ENCODE measurements at places on chromosomes 4 and X.
A peak's percentile ranks its signal among the peaks of the same experiment; 100 is the strongest.

DNA sequence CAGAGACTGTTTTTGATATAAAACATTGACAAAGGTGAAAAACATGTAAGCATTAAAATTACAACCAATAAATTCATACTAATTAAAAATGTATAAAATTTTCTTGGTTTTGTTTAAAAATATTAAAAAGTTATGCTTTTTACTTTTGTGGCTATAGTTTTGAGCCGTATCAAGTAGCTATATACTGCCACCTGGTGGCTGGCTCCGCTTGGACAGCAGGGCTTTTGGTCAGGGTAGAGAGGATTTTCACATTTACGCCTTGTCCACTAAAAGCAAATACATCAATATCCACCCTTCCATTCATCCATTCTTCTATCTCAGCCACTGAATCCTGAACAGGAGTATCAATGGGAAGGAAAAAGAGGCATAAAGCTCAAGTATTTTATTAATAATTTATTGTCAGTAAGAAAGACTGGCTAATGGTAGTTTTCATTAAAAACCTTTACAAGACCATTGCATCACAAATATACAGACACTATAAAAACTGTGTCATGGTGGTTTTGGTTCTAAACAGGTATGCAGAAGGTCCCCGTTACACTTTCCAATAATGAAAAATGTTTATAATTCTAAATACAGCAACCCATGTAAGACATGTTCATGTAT lies 32.1 kb upstream of the MTNR1A start:
- peak; percentile 48 for DNase-seq

- DNase-seq = no peak
These were observed 132.3 kb downstream of the ZNF330 start for GRCh38 chr4:141352909-141353525.

GRCh38 chr4:31086756-31087330 lies 366.7 kb downstream of the PCDH7 start:
- DNase-seq = no peak

DNA sequence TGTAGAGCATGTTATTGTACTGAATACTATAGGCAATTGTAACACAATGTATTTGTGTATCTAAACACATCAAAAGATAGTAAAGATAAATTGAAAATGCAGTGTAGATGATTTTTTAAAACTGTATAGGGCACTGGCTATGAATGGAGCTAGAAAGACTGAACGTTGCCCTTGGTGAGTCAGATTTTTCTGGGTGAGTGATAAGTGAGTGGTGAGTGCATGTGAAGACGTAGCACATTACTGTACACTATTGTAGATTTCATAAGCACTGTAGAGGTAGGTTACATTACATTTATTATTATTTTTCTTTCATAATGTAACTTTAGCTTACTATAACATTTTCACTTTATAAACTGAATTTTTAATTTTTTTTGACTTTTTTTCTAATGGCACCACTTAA lies 1491.6 kb downstream of the TECRL start:
- DNase-seq = no peak

DNA sequence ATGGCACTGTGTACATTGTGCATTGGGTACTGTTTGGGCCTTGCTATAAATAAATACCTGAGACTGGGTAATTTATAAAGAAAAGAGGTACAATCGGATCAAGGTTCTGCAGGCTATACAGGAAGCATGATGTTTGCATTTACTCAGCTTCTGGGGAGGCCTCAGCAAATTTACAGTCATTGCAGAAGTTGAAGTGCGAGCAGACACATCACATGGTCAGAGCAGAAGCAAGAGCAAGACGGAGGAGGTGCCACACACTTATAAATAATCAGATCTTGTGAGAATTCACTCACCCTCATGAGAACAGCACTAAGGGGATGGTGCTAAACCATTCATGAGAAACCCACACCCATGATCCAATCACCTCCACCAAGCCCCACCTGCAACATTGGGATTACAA lies 505.0 kb downstream of the ARAP2 start:
- no peak for DNase-seq

DNA sequence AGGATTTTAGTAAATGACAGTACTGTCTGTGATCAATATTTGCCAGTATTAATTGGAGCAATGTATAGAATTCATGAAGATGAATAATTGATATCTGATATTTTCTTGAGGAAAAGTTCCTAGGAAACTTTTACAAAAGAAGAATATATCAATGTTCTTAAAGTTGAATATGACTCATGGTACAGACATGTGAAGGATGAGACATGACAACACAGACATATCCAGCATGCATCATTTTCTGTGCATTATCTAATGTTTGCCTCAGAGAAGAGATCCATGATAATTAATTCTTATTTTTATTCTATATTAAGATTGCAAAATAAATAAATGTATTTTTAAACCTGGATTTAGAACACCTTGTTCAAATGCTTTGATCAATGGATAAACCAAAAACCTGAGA lies 452.9 kb upstream of the EPHA5 start:
- no peak for DNase-seq

DNA sequence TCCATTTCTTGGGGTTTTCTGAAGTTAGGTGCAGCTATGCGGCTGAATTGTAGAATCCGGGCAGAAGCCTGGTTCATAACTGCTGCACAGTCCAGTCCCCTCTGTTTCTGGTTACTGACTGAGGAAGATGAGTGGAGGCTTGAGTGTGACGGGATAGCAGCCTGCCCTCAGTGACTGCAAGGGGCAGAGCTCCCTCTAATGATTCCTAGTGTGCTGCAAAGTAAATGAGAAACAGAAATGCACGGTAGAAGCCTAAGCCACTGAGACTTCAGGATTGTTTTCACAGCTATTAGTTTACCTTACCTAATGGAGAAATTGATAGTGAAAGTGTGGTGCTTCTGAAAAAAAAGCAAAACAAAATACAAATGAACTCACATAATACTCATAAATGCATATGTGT lies 189.2 kb downstream of the GPM6A start:
- DNase-seq = no peak

GRCh38 chr4:188714907-188715306 lies 575.7 kb downstream of the TRIML1 start:
- DNase-seq = no peak

- no peak for DNase-seq
These were observed 26.9 kb upstream of the GJB1 start for GRCh38 chrX:71195964-71196649.

DNA sequence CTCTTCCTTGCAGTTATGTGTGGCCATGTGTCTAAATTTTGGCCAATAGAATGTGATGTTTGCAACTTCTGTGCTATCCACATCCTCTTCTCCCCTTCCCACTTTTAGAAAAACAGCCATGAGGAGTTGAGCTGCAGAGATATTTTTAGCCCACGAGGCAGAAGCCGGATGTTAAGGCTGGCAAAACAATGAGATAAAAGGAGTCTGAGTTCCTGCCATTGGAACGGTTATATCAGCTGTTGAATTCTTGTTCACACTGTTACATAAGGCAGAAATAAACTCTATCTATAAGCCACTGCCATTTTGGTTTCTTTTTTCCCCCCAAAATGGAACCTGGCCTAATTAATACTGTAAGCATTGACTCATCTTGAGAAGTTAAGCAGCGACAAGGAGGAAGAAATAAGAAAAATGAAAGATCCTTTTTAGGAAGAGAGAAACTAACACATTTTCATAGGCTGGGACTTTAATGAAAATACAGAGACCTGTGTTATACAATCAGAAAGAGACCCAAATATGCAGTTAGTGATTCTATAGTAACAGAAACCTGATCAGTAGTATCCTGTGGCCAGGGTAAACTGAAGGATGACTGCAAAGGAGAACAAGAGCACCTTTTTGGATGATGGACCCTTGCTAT lies 200.5 kb downstream of the INPP4B start:
- DNase-seq = no peak

DNA sequence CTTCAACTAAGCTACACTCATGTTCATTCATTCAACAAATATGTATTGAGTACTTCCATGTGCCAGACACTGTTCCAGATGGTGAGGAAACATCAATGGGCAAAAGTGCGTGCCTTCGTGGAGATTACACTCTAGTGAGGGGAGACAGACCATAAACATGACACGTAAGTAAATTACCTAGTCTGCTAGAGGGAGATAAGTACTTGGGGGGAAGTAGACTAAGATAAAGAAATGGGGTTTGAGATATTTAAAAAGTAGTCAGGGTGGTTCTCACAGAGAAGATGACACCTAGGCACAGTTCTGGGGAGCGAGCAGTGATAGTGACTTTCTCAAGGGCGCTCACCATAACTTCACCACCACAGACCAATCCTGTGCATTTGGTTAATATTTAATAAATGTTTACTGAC lies 11.7 kb downstream of the JCHAIN start:
- no peak for DNase-seq

DNA sequence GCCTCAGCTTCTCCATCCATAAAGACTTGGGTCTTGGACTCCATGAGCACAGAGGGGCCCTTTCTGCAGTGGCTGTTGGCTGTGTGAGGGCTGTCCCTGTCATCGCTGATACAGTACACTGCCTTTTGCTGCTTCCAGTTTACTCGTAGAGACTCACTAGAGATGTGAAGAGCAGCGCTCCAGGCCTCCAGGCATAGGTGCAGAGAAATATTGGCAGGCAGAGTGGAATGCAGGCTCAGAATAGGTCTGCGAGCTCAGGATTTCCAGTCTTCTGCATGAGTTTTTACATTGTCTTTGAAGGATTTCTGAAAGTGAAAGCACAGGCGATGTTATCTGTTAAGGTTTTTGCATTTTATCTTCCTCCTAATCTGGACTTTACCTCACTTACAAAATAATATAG lies 97.4 kb downstream of the AASDH start:
- DNase-seq = no peak

GRCh38 chrX:131331152-131331551 lies 42.0 kb upstream of the IGSF1 start:
- no peak for DNase-seq

DNA sequence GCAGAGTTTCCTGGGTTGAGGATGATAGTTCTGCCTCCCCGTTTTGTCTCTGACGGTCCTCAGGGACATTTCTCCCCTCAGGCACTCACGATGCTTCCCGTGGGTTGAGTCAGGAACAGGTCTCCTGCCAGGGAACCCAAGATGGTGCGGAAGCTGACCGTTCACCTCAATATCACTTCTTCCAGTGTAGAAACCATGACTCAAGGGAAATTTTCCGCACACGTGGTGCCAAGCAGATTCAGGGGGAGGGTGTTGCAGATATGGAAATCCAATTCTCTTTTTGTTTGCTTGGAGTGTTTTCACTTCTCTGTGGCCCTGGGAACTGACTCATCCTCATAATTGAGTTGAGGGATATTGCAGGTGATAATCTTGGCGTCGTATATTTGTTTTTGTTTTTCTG lies 46.7 kb downstream of the CXorf49B start:
- DNase-seq = no peak

GRCh38 chrX:135737366-135738071 lies 24.1 kb downstream of the CT45A1 start:
- no peak for DNase-seq

DNA sequence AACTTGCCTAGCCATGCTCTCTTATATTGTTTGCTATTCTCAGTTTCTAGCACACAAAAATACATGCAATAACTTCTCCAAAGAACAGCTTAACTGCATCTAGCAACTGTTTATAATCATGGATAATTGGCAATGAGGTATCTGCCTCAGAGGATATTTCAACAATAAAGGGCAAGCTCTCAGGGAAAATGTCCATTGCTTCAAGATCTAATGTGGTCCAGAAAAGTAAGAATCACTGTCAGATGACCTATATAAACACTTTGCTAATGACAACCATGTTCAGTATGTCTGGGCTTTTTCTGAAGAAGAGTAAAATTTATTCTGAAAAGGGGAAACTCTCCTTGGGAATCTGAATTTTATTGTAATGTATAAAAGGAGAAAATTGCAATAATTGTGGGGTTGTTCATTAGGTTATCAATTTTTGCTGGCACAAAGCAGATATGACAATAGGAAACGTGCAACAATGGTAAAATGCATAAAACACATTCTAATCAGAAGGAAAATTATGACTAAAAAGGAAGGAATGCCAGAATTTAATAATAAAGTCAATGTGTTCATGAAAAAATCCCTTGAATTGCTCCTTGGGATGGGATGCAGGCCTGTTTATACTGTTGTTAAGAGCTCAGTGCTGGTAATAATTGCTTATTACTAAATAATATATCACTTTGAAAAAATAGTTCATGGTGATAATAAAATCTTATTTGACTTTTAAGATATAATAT lies 90.3 kb downstream of the ANTXR2 start:
- DNase-seq = no peak

DNA sequence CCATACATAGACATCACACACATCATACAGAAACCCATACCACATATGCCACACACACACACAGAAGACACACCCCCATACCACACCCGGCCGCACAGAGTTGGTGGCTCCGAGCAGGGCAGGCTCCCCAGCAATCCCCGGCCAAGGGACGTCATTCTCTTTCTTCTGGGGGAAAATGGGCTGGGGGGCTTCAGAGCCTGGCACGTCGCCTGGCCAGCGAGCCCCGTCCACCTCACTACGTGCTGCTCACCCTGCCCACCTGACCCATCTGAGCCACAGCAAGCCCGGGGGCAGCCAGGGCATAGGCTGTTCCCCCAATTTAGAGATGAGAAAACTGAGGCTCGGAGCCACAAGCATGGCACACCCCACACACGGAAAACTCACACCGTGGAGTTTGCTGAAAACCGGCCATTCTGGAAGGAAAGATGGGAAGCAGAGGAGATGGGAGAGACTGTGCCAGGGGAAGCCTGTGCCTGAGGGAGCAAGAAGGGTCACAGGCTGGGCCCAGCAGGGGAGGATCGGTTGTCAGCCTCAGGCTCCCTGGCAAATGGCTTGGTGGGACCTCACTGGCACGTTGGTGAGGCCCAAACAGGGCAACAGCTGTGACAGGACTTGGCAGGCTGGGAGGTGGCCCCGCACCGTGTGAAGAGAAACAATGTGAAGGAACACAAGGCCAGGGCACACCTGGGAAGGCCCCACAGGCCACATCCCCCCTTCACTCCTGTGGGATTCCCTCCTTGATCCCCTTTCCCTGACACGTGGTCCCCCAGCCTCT lies 73.2 kb downstream of the JAKMIP1 start:
- no peak for DNase-seq

DNA sequence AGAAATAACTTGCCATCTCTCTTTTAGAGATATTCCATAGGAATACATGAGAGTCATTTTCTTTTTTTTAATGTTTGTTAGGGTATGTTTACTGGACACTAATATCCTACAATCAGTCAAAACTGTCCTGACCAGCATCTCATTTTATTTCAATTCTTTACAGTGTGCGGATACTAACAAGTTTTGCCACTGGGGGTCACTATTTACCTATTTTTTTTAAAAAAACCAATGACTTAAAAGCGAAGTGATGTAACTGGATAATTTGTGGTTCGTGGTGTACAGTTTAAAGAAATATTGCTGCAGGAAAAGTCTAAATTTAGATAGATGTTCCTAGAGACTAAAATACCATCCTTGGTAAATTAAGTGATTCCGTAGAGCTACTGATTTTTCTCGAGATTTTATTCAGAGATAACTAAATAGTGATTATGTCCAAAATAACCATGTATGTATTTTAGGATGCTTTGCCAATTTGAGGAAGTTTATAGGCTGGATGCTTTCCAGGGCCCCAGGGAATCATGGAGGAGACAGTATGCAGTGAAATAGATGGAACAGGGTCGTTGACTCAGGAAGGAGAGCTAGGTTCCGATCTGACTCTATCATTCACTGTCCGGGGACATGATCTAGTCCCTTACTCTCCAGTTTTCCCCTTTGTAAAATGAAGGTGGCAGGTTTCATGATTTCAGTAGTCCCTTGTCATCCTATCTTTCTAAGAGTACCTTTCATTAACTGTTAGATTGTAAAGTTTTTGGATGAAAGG lies 34.0 kb upstream of the GNPDA2 start:
- peak; percentile 14 for DNase-seq

Measured in renal cortex interstitium (tissue), 15 donors.